ENCODE measurements at places on chromosomes 4 and X.

- DNase-seq = no peak
Measured at GRCh38 chr4:78654807-78655206, 103.2 kb downstream of the ANXA3 start.

GRCh38 chr4:93828332-93828994 lies at the start of gene ATOH1:
TSS of gene ATOH1 (plus strand) at chr4:93828753. CDS start at chr4:93828927, 174 bp downstream.
- no peak for DNase-seq

- DNase-seq = no peak
Measured at GRCh38 chrX:43493756-43494155, 162.3 kb upstream of the MAOA start.

DNA sequence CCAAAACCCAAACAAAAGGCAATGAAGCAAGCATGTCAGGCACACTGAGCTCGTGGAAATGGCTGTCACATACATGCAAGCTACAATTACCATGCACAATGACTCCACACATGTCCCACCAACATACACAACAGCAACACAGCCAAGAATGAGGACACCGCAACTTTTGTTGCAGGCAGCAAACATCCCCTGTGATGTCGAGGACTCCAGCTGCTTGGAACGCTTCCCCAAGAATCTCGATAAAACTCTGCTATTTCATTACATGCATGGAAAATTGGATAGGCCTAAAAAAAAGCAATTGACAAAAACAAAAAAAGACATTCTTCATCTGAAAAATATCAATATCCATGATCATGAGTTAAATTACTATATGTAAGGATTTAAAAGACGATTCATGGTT lies 11.8 kb downstream of the ANOS1 start:
- no peak for DNase-seq
